ENCODE measurements at places on chromosomes 6 and 20.
A peak's percentile ranks its signal among the peaks of the same experiment; 100 is the strongest.

GRCh38 chr6:91822581-91822980 is 1235.7 kb upstream of the MAP3K7 start:
- DNase-seq: no peak

DNA sequence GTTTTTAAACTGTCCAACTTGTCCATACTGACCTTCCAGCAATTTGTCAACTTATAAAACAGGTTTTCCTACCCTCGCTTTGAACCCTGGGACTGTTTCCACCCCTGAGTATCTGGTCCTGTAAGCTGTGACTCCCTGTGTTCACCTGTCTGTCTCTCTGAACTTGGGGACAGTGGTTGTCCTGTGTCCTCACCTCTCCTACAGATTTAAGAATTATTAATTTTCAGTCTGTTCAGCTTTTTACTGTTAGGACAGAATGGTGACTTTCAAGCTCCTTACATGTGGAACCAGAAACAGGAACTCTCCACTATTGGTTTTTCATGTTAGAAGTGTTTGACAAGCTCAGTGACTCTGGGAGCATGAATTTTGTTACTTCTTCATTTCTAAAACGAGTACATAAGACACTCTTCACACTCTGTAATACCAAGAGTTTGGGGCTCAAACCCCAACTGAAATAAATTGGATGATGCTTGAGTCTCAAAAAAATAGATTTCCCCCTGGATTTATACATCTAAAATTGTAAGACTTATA is 713.9 kb downstream of the COL12A1 start:
- DNase-seq: no peak

DNA sequence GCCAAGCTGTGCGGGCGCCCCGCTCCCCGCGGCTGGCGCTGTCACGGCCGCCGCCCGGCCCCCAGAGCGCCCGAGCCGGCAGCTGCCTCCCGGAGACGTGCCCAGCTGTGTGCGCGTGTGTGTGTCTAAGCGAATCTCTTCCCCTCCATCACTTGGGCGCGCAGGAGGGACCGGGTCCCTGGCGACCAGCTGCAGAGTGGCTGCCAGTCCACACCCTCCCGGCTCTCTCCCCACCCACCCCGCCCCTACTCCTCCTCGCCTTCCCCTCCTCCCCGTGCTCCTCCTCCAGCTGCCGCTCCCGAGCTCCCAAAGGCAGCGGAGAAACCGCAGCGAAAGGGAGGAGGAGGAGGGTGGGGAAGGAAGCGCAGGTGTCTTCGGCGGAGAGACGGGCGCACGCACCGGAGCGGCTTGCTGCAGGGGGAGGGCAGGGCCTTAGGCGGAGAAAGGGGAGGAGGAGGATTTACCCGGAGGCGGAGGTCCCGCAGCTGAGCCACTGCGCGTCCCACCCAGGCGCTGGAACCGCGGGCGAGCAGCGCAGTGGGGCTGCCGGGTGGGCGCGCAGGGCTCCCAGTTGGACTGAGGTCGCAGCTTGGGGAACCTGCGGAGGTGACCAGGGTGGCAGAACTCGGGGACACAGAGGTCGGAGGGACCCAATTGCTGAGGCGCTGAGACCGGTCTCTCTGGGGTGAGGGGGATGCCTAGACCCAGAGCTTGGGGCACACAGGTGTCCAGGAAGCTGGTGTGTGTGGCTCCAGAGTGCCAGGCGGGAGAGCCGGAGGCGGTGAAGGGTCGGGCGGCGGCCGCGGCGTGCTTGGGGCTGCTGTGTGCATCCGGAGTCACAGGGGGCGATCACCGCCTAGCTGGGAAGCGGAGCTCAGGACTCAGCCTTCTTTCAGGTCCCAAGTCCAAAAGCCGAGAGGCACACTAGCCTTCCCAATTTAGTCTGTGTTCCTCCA is at the start of gene HS3ST5:
Gene HS3ST5 (minus strand): TSS at position 198 of the 956 bp plus-strand sequence. CDS start 280,178 bp downstream, outside the sequence.
- DNase-seq: peak; percentile 12

DNA sequence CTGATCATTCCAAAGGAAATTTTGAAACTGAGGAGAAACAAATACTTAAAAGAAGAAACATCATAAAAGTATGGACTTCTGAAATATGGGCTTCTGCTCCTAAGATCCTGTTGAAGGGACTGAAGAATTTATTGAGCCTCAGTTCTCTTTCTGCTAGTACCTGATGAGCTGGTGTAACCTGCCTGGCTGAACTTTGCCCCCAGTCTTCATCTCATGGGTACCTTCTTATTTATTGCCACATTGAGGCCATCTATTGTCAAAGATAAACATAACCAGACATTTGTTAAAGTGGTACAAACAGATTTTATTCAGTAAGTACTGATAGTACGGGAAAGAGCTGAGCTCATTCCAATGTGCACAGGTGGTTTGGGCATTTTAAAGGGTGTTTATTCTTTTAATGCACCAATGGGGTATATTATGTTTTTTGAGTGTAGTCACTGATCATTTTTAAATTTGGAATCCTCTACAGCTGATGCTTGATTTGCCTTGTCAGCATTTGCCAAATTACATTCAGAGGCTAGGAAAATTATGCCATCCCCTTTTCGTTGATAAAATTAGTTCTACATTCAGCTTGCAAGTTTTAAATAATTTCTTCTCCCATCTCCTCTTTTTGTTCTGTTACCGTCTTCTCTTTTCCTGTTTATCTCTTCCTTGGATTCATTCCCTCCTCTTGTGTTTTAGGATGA is 118.2 kb downstream of the PRIM2 start:
- no peak for DNase-seq

DNA sequence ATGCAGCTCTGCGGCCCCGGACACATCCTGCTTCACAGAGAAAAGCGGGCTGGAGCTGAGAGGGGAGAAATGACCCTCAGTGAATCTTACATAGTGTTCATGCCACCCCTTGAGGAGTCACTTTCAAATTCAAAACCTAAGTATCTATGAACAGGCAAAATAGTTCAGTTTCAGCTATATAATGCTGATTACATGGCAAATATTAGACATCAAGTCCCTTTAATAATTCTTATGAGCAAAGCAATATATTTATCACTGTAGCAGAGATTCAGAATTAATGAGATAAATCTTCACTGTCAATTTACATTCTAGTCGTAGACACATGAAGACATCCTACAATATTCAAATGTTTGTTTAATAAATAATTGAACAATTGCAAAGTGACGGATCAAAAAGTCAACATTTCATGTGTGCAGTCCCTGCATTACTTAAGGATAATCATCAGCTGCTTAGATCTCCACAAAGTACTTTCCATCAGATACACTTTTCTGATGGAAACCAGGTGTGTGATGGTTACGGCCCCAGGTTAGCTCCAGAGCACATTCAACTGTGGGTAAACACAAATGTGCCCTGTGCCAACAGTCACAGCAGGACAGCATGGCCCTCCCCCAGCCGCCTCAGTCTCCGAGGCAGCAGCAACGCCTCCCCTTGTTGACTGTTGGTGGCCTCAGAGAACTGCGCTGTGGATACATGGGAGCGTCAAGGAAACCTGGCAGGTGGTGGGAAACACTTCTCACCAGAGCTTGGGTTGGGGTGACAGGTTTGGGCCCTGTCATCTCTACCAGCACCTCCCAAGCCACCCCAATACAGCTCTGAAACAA is 787 bp upstream of the PRR18 start:
- no peak for DNase-seq

DNA sequence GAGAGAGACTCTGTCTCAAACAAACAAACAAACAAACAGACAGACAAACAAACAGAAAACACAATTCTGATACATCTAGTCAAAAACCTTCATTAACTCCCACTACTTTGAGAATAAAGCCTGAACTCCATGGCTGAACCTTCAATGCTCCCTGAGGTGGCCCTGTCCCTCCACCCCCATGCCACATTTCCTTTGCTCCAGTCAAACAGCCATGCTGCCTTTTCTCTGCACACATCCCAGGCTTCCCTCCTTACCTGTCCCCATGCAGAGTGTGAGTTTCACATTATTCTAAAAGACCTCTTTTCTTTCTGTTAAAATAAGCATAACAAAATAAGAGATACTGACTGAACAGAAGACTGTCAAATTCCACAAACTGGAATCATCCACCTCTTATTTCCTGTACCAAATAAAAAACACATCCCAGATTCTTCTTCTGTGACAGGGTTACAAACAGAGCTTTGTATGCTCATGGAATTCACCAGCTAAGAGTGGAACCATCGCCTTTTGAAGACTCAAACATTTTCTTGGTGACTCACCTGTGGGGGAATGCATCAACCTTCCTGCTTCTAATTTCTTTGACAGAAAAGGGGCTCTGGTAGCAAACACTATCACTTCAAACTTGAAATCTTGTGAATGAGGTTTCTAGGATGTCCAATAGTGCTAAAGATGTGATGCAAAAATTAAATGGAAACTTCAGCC is 71.0 kb upstream of the SLC22A16 start:
- DNase-seq: no peak

- DNase-seq: no peak
Measured at GRCh38 chr6:88914895-88915598, 48.4 kb downstream of the RNGTT start.

DNA sequence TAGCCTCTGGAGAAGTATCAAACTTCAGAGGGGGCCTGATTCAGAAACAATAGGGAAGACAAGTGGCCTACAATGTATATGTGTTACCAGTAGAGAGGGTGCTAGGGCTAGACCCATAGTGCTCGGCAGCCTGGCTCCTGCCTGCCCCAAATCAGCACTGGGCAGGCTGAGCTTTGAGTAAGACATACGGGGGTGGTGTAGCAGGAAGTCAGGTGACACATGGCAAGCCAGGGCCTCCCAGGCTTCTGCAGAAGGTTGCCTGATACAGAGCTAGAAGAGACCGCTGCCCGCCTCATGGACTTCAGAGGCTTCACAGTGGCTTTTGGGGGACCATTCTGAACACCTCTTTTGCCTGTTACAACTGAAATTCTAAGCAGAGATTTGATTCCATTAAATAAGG is 43.4 kb downstream of the RALY start:
- peak; percentile 47 for DNase-seq

DNA sequence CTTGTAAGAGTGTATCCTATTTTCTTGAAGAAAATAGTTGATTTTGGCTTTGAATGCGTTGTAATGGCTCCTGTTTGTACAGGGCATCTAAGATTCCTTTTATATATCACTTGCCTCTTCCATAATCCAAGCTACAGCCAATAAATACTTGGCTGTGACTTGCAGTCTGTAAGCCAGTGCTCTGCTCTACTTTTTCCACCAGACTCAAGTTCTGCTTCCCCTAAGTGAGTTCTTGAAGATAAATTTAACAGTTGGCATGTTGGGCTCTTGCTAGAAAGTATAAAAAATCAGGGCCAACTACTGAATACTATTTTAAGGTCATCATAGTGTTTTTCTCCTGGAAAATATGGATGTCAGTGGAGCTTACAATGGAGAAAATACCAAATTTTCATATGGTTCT is 36.5 kb upstream of the SCGN start:
- DNase-seq: no peak

GRCh38 chr20:37414224-37415035 is 68.5 kb downstream of the SRC start:
- no peak for DNase-seq

- DNase-seq: no peak
Measured at GRCh38 chr6:129281168-129281796, 398.3 kb downstream of the LAMA2 start.

- DNase-seq: no peak
Measured at GRCh38 chr20:47809161-47809960, 24.1 kb upstream of the SULF2 start.
